Ovary (tissue), 10 donors: ENCODE measurements at places on chromosomes 16 and 17.
A peak's percentile ranks its signal among the peaks of the same experiment; 100 is the strongest.

GRCh38 chr17:74218436-74218835, 5.1 kb downstream of the TTYH2 start:
- no peaks in the 10 kb centered on the region for H3K36me3 ChIP-seq
- peaks cover 4% of the 10 kb centered on the region for H3K4me1 ChIP-seq
- no peak overlapping the region for H3K4me3 ChIP-seq
- no peaks in the 10 kb centered on the region for H3K27me3 ChIP-seq
- H3K27ac ChIP-seq: no peak overlapping the region

DNA sequence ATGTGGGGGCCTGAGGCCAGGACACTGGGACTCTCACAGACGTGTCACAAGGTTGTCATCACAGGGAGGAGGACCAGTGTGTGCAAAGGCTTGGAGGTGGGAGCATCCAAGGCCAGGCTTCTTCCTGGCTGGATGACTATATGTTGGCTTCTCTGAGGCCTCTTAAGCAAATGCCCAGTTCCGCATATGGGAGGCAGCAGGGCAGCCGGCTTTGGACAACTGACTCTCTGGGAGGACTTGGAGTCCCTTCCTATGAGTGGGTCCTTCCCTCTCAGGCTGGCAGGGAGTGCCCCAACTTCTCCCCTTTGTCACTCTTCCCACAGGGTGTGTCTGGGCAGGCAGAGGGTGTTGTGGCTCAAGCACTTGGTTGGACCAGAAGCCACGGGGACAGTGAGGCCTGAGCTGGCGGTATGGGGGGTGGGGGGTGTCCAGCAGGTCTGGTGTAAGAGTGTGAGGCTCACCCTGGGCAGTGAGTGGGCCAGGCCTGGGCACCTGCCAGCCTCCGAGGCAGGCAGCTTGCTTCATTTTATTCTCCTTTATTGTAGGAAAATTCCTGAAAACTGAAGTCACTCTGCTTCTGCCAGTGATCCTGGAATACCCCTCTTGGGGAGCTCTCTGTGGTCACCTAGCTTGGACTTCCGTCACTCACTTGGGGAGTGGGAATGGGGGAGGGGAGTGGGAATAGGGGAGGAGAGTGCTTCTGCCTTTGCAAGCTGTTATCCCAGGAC, 14.9 kb downstream of the ADGRG1 start:
- H3K4me3 ChIP-seq: no peak overlapping the region
- no peaks in the 10 kb centered on the region for H3K36me3 ChIP-seq
- H3K27ac ChIP-seq: no peak overlapping the region
- no peak for DNase-seq
- no peaks in the 10 kb centered on the region for H3K4me1 ChIP-seq
- no peaks in the 10 kb centered on the region for H3K27me3 ChIP-seq

DNA sequence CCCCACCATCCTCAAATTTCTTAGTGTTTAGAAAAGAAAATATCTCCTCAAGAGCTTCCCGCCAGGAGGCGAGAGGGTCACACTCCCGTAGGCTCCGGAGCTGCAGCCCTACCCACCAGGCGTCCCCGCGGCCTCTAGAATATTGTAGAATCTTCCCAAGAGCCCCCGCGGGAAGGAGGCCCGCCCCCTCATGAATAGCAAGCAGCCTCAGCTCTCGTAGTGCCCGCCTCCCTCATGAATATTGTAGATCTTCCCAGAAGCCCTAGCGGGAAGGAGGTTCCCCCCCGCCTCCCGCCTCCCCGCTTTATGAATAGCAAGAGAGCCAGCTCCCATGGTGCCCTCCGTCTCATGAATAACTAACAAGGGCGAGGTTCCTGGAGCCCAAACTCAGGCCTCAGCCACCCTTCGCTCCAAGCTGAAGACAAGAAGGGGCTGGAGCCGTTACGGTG, at the start of gene FBXO47:
FBXO47 (minus strand) TSS at position 114 of the 449 bp plus-strand sequence. CDS start 4,378 bp downstream, outside the sequence.
- peak; percentile 93 for DNase-seq
- no peaks in the 10 kb centered on the region for H3K36me3 ChIP-seq
- peak within 1 kb of the TSS; percentile 36 for H3K27ac ChIP-seq
- H3K4me3 ChIP-seq: no peak within 1 kb of the TSS
- H3K4me1 ChIP-seq: no peaks in the 10 kb centered on the region

DNA sequence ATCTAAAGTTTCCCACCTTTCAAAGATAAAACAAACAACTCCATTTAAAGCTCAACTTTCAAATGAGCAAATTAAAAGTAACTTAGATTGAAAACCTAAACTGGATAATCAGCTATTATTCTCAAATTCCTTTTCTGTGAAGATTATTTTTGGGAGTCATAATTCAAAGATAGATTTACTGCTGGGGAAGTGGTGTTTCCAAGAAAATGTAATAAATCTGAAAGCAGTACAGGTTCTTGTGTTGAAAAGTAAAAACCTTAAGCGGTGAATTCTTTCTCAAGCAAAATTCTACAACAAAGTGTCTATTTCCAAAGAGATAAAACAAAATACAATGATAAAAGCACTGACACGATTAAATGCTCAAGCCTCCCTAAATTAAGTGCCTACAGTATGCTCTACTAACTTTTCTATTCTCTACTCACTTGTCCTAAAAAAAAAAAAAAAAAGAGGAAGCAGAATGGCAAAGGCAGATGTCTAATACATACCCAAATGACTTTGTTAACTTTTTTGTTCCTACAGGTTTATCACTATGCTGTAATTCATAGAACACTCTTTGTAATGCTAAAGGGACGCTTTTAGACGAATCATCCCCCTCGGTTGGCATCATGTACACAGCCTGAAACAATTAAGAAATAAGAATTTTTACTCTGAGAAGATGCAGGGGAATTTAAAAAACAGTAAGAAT, 34.5 kb downstream of the LITAFD start:
- no peak for DNase-seq
- no peak overlapping the region for H3K4me3 ChIP-seq
- H3K4me1 ChIP-seq: no peaks in the 10 kb centered on the region
- H3K36me3 ChIP-seq: no peaks in the 10 kb centered on the region
- H3K27me3 ChIP-seq: no peaks in the 10 kb centered on the region

DNA sequence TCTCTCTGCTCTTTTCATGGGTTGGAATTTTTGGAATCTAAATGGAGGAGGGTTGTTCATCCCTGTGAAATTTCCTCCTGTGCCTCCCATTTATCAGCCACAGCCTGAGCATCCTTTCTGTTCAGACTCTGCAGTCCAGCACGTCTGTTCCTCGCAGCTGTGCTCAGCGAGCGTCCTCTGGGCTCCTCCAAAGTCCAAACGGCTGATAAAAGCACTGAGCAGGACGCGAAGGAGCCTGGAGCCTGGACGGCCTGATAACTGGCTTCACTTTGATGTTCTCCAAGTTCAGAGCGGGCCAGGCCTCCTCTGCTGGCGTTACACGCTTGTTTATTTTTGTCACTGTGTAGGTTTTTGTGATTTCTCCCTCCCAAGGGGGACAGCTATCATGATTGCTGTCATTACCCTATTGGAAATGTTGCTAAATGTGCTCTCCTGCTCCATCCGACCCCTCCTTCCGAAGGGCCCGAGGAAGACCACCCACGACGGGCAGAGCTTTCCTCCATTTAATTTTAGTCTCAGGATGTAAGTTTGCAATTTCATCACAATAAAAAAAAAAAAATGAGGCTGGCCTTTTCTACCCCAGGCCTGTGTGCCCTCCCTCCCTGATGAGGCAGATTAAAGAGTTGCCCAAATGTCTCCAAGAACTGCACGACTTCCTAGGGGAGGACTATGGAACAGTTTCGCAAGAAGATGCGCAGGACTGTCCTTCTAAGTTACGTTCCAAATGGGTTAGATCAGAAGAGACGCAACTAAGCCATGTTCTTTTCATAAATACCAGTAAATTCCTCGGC, 290.5 kb upstream of the FOXF1 start:
- H3K27me3 ChIP-seq: no peaks in the 10 kb centered on the region
- H3K4me3 ChIP-seq: no peak overlapping the region
- no peaks in the 10 kb centered on the region for H3K36me3 ChIP-seq

- peak overlapping the region; percentile 90 for H3K27ac ChIP-seq
- no peak overlapping the region for H3K4me3 ChIP-seq
- H3K36me3 ChIP-seq: no peaks in the 10 kb centered on the region
- no peak for DNase-seq
- H3K27me3 ChIP-seq: no peaks in the 10 kb centered on the region
Observed at GRCh38 chr17:19361326-19361725, 1.2 kb downstream of the B9D1 start.

DNA sequence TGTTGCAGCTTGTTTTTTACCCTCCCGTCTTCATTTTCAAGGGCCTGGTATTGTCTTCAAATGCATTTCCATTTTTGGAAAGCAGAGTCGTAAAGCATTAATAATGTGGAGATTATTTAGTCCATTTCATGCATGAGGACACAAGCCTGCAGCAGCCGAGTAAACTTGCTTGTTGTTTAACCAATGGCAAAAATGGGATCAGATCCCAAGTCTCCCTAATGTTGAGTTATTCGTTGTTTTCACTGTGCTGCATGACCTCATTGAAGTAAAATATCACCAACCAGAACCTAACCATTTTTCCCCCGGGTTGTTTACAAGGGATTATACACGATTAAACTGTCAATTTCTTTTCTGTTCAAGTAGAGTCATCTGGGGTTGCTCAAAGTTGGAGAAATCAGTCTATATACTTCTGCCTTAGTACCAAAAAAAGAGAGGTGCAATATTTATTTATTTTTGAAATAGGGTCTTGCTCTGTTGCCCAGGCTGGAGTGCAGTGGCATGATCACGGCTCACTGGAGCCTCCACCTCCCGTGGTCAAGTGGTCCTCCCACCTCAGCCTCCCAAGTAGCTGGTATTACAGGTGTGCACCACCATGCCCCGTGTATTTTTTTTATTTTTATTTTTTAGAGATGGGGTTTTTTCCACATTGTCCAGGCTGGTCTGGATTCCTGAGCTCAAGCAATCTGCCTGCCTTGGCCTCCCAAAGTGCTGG, 12.4 kb downstream of the AMZ2 start:
- no peaks in the 10 kb centered on the region for H3K27me3 ChIP-seq
- no peak overlapping the region for H3K27ac ChIP-seq
- no peaks in the 10 kb centered on the region for H3K36me3 ChIP-seq

- no peak overlapping the region for H3K4me3 ChIP-seq
- peaks cover 31% of the 10 kb centered on the region for H3K4me1 ChIP-seq
- DNase-seq: no peak
Observed at GRCh38 chr17:68792042-68792685, 163.0 kb downstream of the ABCA8 start.

DNA sequence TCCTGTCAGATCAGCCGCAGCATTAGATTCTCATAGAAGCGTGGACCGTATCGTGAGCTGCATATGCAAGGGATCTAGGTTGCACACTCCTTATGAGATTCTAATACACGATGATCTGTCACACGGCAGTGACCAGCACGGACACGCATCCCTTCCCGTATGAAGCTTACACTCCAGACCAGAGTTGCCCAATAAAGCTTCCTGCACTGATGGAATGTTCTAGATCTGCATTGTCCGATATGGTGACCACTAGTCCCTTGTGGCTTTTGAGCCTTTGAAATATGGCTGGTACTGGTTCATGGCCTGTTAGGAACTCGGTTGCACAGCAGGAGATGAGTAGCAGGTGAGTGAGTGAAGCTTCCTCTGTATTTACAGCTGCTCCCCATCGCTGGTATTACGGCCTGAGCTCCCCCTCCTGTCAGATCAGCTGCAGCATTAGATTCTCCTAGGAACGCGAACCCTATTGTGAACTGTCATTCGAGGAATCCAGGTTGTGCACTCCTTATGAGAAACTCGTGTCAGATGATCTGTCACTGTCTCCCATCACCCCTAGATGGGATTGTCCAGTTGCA, 49.8 kb upstream of the ZCCHC14 start:
- H3K4me3 ChIP-seq: no peak overlapping the region
- no peaks in the 10 kb centered on the region for H3K27me3 ChIP-seq
- H3K4me1 ChIP-seq: peaks cover 8% of the 10 kb centered on the region
- no peak overlapping the region for H3K27ac ChIP-seq
- DNase-seq: no peak
- no peaks in the 10 kb centered on the region for H3K36me3 ChIP-seq

DNA sequence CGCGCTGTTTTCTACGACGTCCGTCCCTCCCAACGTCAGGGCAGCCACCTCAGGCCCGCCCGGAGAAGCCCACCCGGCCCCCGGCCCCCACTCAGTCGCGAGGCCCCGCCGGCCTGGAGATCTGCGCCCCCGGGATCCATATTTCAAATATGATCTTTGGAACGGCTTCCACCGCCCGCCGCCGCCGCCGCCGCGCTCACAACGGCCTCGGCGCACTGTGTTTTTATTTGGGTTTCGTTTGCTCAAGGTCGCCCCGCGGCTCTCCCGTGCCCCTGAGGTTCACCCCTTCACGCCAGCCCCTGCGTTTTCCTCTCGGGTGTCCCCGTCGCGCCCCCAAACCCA, 4.2 kb upstream of the CBX4 start:
- peak overlapping the region; percentile 46 for H3K4me3 ChIP-seq
- H3K27ac ChIP-seq: peak overlapping the region; percentile 61
- H3K36me3 ChIP-seq: no peaks in the 10 kb centered on the region
- peak; percentile 75 for DNase-seq

GRCh38 chr17:74295625-74296547, 21.9 kb downstream of the DNAI2 start:
- H3K4me1 ChIP-seq: peaks cover 2% of the 10 kb centered on the region
- H3K27me3 ChIP-seq: no peaks in the 10 kb centered on the region
- no peaks in the 10 kb centered on the region for H3K36me3 ChIP-seq
- no peak overlapping the region for H3K27ac ChIP-seq
- no peak for DNase-seq

GRCh38 chr16:20610892-20611349, 34.8 kb upstream of the ACSM2B start:
- DNase-seq: no peak
- H3K27ac ChIP-seq: no peak overlapping the region

GRCh38 chr16:30018731-30019158, 4.3 kb upstream of the C16orf92 start:
- no peak overlapping the region for H3K27ac ChIP-seq
- H3K4me1 ChIP-seq: no peaks in the 10 kb centered on the region
- no peaks in the 10 kb centered on the region for H3K36me3 ChIP-seq
- H3K4me3 ChIP-seq: no peak overlapping the region
- no peaks in the 10 kb centered on the region for H3K27me3 ChIP-seq

GRCh38 chr17:43733956-43734355, 24.6 kb downstream of the SOST start:
- no peak overlapping the region for H3K27ac ChIP-seq
- H3K36me3 ChIP-seq: no peaks in the 10 kb centered on the region
- H3K4me3 ChIP-seq: no peak overlapping the region
- no peak for DNase-seq
- no peaks in the 10 kb centered on the region for H3K27me3 ChIP-seq

- no peaks in the 10 kb centered on the region for H3K27me3 ChIP-seq
- no peak for DNase-seq
- no peak overlapping the region for H3K27ac ChIP-seq
- no peak overlapping the region for H3K4me3 ChIP-seq
- H3K36me3 ChIP-seq: no peaks in the 10 kb centered on the region
Observed at GRCh38 chr16:86718118-86718517, 139.8 kb downstream of the FOXL1 start.

- DNase-seq: peak; percentile 45
- H3K36me3 ChIP-seq: no peaks in the 10 kb centered on the region
- H3K27me3 ChIP-seq: no peaks in the 10 kb centered on the region
- no peak overlapping the region for H3K4me3 ChIP-seq
- peaks cover 21% of the 10 kb centered on the region for H3K4me1 ChIP-seq
Observed at GRCh38 chr16:67942510-67943255, 1.2 kb downstream of the LCAT start.

GRCh38 chr17:48549281-48549630, 4.3 kb upstream of the HOXB2 start:
- H3K27ac ChIP-seq: no peak overlapping the region
- no peak for DNase-seq
- no peaks in the 10 kb centered on the region for H3K36me3 ChIP-seq
- H3K4me1 ChIP-seq: no peaks in the 10 kb centered on the region
- no peak overlapping the region for H3K4me3 ChIP-seq
- no peaks in the 10 kb centered on the region for H3K27me3 ChIP-seq

GRCh38 chr17:9725575-9725974, 65.8 kb downstream of the DHRS7C start:
- no peak overlapping the region for H3K4me3 ChIP-seq
- no peak for DNase-seq

GRCh38 chr17:80992077-80992947, 671 bp downstream of the CHMP6 start:
- H3K27me3 ChIP-seq: no peaks in the 10 kb centered on the region
- H3K4me1 ChIP-seq: peaks cover 6% of the 10 kb centered on the region
- peak overlapping the region; percentile 84 for H3K4me3 ChIP-seq
- H3K36me3 ChIP-seq: no peaks in the 10 kb centered on the region
